ENCODE measurements at places on chromosomes 6 and 20. TPM values are rescaled to one million over a fixed set of nuclear protein-coding genes. Genes with fewer than 3 reads are reported as not detected.

CYP39A1 gene
- total RNA-seq, result 10.4 TPM

DNA sequence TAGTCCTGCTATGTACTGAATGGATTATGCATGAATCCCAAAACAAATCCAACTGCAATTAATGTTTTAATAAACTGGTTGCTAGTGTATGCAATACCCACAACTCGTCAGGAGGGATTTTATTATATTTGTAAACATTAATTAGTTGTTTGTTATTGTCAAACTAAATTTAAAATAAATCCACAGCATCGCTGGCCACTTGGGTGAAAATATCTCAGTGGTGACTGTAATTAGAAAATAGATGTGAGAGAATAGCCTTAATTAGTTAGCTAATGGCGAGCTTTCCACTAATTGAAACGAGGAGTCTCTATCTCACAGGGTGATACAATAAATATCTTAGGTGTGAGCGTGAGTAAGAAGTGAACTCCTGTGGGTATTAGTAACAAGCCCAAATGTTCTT, 176.8 kb downstream of the LINC00237 start:
- H3K4me1 ChIP-seq, result no peaks in the 10 kb centered on the region
- H3K4me3 ChIP-seq, result no peak overlapping the region
- H3K27ac ChIP-seq, result no peak overlapping the region
- peak; percentile 3 for DNase-seq
- no peaks in the 10 kb centered on the region for H3K36me3 ChIP-seq

EMILIN3 gene
- total RNA-seq, result 5.6 TPM

PRPH2 gene
- 1.2 TPM for total RNA-seq

DNA sequence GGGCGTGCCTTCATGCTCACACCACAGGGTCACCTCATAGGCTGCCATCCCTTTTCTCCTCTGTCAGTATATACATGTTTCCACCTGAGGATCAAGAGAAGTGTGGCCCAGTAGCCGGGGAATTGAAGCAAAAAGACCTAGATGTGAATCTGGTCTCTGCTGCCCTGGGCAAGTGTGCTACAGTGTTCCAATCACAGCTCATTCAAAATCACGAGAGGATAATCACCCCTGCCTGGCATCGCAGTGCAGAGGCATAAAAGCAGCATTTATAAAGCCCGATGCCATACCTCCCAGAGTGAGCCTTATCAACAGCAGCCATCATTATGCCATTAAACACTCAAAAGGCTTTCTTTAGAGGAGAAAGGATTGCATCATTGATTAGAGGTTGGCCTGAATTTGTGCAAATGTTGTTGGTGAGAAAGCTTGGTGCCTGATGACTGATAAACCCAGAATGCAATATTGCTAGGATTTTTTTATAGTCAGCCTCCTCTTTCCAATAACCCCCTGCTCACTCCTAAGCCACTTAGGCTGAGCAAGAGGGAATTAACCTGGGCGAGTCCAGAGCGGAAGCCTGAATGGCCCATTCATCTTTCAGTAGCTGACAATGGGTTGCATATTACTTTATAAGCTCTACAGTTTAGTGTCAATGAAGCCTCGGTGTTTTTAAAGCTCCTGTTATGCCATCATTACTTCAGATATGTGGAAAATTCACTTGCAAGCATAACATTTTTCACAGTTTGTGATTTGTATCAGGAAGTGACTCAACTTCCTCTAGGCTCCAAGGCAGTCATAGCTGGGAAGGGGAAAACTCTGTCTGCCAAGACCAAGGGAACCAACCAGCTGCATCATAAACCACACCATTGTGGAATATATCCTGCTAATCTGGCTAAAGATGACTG, 92.5 kb upstream of the NXT1 start:
- H3K27me3 ChIP-seq, result no peaks in the 10 kb centered on the region
- H3K4me3 ChIP-seq, result no peak overlapping the region
- peaks cover 23% of the 10 kb centered on the region for H3K4me1 ChIP-seq
- DNase-seq, result peak; percentile 78
- peak overlapping the region; percentile 54 for H3K27ac ChIP-seq

DNA sequence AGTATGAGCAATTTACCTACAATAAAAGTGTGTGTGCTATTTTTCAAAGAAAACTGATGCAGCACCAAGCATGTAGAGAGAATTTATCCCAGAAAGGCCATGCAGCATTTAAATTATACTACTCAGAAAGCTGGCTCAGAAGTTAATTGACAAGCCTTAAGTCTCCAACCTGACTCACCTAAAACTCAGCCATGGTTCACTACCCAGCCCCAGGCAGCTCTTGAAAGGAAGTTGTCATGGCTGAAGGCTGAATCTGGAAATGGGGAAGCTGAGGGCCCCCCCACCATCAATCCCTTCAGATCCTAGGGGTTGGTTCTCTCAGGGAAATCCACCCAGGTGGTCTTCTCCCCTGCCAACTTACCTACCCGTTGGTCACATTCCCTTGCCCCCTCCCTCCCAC, 19.7 kb downstream of the PPIL6 start:
- H3K4me1 ChIP-seq, result no peaks in the 10 kb centered on the region
- H3K36me3 ChIP-seq, result peaks cover 1% of the 10 kb centered on the region
- no peaks in the 10 kb centered on the region for H3K27me3 ChIP-seq

- no peaks in the 10 kb centered on the region for H3K27me3 ChIP-seq
- H3K27ac ChIP-seq, result peak overlapping the region; percentile 40
- DNase-seq, result no peak
- peaks cover 52% of the 10 kb centered on the region for H3K4me1 ChIP-seq
- no peak overlapping the region for H3K4me3 ChIP-seq
- peaks cover 88% of the 10 kb centered on the region for H3K36me3 ChIP-seq
These were observed 7.6 kb downstream of the LEMD2 start for GRCh38 chr6:33781131-33781975.

DNA sequence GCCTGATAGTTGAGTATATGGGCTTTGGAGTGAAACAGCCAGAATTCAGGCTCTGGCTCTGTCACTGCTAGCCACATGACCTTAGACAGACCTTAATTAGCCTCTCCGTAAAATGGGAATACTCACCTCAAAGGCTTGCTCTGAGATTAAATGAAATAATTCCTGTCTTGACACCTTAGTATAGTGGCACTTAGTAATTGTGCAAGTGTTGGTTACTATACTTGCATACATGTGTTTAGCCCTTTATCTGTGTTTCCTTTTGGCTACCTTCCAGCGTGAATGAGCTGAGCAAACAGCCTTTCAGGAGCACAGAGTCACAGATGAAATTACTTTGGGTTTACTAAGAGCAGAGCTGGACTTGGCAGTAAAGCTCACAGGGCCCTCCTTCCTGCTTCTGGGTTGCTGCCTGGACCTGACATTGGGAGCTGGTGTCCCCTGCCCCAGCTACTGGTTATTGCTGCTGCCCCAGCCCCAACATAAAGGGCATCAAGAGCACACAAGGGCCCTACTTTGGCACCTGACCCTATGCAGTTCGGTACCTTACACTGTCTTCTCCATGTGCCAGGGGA, 32.8 kb downstream of the CD164 start:
- DNase-seq, result peak; percentile 83
- no peak overlapping the region for H3K27ac ChIP-seq
- peaks cover 25% of the 10 kb centered on the region for H3K4me1 ChIP-seq
- H3K4me3 ChIP-seq, result no peak overlapping the region

RHAG gene
- 1.4 TPM for total RNA-seq

DNA sequence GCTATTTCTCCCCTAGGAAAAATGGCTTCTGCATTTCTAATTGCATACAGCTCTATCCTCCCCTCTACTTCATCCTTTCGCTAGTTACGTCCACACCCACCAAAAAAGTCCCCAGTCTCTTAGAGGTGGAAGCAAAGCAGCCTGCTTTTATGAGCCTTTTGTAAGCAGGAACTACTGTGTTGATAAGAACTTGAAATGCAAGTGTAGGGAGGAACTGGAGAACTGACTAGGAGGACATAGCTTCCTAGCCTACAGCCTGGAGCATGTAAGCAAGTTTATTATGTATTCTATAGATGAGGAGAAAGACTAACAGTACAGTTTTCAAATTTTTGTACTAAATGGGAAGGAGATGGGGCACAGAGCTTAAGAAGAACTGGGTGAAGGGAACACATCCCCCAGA, 10.3 kb downstream of the ARHGAP18 start:
- no peaks in the 10 kb centered on the region for H3K27me3 ChIP-seq
- no peak overlapping the region for H3K4me3 ChIP-seq
- H3K4me1 ChIP-seq, result no peaks in the 10 kb centered on the region
- H3K27ac ChIP-seq, result no peak overlapping the region

GRCh38 chr6:41455818-41456217, 90.4 kb upstream of the FOXP4 start:
- no peaks in the 10 kb centered on the region for H3K36me3 ChIP-seq
- H3K4me1 ChIP-seq, result peaks cover 32% of the 10 kb centered on the region
- DNase-seq, result no peak
- H3K27ac ChIP-seq, result no peak overlapping the region
- H3K4me3 ChIP-seq, result no peak overlapping the region
- no peaks in the 10 kb centered on the region for H3K27me3 ChIP-seq

- no peak for DNase-seq
- no peaks in the 10 kb centered on the region for H3K36me3 ChIP-seq
- H3K4me3 ChIP-seq, result peak overlapping the region; percentile 67
- H3K4me1 ChIP-seq, result peaks cover 36% of the 10 kb centered on the region
- no peaks in the 10 kb centered on the region for H3K27me3 ChIP-seq
These were observed 54.2 kb downstream of the MRPL14 start for GRCh38 chr6:44072959-44073611.

RAD21L1 gene
- total RNA-seq, result not detected

GSTA1 gene
- total RNA-seq, result not detected
